ENCODE measurements at places on chromosomes 16 and 17.
A peak's percentile ranks its signal among the peaks of the same experiment; 100 is the strongest.

GRCh38 chr17:50691550-50692447, 15.9 kb downstream of the ANKRD40 start:
- DNase-seq: no peak

- no peak for DNase-seq
Observed at GRCh38 chr16:51151961-51152663, 1.0 kb upstream of the SALL1 start.

- no peak for DNase-seq
Observed at GRCh38 chr16:83966153-83966696, 1.8 kb upstream of the NECAB2 start.

- DNase-seq: no peak
Observed at GRCh38 chr17:29257756-29258155, 11.1 kb downstream of the CRYBA1 start.

- DNase-seq: no peak
Observed at GRCh38 chr16:88649924-88650748, 717 bp downstream of the CYBA start.

- DNase-seq: no peak
Observed at GRCh38 chr16:22077700-22078313, 14.5 kb upstream of the VWA3A start.

DNA sequence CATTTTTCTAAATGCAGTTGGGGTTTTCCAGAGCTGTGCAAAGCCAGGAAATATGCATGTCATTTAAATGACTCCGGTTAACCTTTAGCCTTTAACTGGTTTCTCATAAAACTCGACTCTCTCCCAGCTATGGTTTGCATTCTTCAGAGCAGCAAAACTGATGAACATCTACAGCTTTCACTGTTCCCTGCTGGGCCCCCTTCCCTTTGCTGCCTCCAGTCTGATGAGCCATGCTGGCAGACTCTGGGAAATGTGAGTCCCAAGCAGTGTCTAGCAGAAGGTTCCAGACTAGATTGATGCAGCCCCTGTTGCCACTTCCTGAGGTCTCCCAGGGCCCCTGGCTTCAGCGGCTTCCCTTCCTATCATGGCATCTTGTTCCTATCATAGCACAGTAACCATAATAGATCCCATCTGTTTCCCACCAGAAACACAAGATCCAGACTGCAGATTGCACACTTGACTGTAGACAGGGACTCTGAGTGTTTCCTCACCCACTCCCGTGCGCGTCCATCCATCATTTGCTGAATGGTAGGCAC, 135.4 kb downstream of the CLEC16A start:
- DNase-seq: no peak

DNA sequence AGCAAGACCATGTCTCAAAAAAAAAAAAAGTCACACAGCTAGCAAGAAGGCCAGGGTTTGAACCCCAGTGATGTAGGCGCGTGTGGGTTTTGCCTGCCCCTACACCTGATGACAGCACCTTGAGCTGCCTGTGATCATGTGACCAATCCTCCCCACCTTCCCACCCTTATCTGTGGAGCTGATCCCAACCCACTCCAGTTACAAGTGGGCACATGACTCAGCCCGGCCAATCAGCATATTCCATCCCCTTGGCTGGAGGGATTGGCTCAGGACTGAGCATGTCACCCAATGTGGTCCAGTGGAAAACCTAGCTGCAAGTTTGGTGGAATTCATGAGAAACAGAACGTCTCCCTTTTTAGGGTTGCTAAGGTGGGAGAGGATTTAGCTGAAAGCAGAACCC, 6.6 kb downstream of the TMEM114 start:
- DNase-seq: no peak

- peak; percentile 69 for DNase-seq
Observed at GRCh38 chr17:9928601-9929333, 23.7 kb upstream of the RCVRN start.

All from retinal pigment epithelial cell (primary cell).